ENCODE measurements at places on chromosomes 11 and 22. TPM values are rescaled to one million over a fixed set of nuclear protein-coding genes. Genes with fewer than 3 reads are reported as not detected.
A peak's percentile ranks its signal among the peaks of the same experiment; 100 is the strongest.

GRCh38 chr11:104451197-104451893 is 287.4 kb upstream of the PDGFD start:
- peak; percentile 35 for DNase-seq

CARD18 gene
- polyA plus RNA-seq = not detected

SOX10 gene
- polyA plus RNA-seq = 4.2 TPM

ME3 gene
- polyA plus RNA-seq = 10.9 TPM

GRCh38 chr11:125410091-125410490 is 86.0 kb downstream of the FEZ1 start:
- no peak for DNase-seq

POTEH gene
- polyA plus RNA-seq = not detected

DNA sequence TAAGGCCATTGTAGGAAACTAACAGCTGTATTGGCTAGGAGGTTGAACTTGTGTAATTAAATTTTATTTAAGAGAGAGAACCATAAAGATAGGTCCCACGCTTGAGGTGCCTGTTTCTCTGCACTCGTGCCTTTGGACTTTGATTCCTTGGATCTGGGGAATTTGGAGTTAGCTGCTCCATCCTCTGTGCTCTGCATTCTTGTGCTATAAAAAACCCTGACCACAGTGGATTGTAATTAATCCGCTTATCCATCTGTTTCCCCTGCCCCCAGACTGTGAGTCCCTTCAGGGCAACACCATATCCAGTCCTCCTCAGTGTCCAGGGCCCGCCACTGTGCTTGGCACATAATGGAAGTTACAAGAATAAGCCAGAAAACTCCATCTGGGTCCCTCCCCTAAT is 169.8 kb downstream of the SPON1 start:
- no peak for DNase-seq

- peak; percentile 54 for DNase-seq
Observed at GRCh38 chr11:22787551-22788162, 41.9 kb downstream of the SVIP start.

Measured in hindlimb muscle (tissue), 1 donor.